ENCODE measurements at places on chromosomes 16 and 17.

DNA sequence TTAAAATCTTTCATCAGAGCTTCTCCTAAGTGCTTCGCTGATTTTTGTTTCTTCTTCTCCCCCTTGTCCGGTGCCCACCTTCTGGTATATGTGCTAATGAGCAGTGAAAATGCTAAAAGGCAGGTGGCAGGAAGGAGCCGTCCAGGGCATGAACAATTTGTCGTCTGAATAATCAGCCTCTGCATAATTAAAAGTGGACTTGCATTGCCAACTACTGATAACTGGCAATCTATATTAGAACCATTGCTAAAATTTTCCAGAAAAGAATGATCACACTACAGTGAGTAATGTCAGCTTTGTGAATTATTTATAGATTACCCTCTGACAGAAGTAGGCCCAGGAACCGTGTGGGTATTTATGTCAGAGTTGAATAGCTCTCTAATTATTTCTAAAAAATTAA, 28.1 kb downstream of the SERPINF1 start:
- DNase-seq: no peak

- DNase-seq: peak; percentile 73
Observed at GRCh38 chr17:45277216-45277849, 15.4 kb upstream of the SPATA32 start.

DNA sequence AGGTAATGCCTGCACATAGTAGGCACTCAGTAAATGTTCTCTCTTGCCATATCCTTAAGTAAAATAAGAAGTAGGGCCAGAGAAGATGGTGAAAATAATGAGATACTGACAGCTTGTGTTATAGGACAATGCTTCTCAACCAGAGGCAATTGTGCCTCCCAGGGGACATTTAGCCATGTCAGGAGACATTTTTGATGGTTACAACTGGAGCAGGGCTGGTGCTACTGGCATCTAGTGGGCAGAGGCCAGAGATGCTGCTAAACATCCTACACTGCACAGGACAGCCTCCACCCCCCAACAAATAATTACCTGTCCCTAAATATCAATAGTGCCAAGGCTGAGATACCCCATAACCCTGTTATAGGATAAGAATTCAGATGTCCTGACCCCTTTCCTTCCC, 1.7 kb downstream of the RAD51D start:
- DNase-seq: no peak

GRCh38 chr17:15926039-15926740, 18.7 kb upstream of the ADORA2B start:
- no peak for DNase-seq

DNA sequence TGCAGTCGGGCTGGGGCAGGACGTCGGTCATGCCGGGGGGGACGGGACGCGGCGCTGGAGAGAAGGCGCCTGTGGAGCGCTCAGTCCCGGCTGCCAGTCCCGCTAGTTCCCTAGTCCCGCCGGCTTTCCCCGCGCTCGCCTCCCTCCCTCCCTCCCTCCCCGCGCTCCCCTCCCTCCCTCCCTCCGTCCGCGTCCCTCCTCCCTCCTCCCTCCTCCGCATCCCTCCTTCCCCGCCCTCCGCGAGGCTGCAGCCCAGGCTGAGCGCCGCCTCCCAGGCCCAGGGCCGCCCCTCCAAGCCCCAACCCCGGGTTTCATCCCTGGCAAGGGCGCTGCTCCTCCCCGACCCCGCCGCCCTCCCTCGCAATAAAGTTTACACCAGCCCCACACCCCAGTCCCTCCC, 34.8 kb downstream of the TIMM22 start:
- DNase-seq: no peak

GRCh38 chr17:39775031-39775430, 37.3 kb downstream of the GRB7 start:
- no peak for DNase-seq

GRCh38 chr17:30433514-30433913, 43.7 kb upstream of the GOSR1 start:
- no peak for DNase-seq

DNA sequence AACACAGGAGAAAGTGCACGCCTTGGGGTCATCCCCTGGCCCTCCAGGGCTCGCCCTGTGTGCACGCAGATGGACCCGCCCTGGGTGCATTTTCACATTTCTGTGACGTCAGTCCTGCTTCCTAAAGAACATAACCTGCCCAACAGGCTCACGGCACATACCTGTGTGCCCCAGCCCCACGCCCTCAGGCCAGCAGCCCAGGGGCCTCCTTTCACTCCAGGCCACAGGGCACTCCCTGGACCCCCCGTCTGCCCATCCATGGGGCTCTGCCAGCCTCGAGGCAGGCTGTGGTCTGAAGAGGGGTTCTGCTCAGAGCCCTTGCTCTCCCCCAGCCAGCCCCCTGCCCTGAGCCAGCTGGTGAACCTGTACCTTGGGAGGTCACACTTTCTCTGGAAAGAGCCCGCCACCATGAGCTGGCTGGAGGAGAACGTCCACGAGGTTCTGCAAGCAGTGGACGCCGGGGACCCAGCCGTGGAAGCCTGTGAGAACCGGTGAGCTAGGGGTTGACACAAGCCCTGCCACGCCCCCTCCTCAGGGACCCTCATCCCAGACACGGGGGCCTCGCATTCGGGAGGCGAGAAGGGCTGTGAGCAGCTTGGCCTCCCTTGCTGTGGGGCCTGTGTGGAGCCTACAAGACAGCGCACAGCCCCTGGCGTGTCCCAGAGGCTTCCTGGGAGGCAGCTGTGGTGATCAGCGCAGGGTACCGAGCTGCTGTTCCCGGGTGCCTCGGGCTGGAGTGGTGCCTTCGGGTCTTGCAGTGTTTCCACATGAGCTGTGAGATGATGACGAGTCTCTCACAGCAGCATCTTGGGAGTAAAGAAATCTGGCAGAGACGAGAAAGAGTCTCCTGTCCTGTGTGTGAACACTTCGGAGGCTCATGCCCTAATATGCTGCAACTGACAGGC, 13.8 kb upstream of the MC1R start:
- DNase-seq: no peak

- no peak for DNase-seq
Observed at GRCh38 chr16:1199347-1200013, 25.6 kb downstream of the TPSG1 start.

DNA sequence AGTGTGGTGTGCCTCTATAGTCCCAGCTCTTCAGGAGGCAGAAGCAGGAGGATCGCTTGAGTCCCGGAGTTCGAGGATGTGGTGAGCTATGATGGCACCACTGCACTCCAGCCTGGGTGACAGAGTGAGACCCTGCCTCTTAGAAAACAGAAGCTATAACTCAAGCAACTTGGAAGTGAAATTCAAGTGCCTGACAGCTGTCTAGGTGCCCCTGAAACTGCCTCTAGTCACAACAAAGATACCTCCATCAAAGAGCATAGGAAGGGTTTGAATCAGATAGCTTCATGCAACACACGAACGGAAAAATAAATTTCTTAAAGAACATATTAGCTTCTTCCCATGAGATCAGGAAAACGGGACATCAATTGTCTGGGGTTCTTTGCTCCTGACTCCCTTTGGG, 860 bp upstream of the PLCG2 start:
- no peak for DNase-seq

DNA sequence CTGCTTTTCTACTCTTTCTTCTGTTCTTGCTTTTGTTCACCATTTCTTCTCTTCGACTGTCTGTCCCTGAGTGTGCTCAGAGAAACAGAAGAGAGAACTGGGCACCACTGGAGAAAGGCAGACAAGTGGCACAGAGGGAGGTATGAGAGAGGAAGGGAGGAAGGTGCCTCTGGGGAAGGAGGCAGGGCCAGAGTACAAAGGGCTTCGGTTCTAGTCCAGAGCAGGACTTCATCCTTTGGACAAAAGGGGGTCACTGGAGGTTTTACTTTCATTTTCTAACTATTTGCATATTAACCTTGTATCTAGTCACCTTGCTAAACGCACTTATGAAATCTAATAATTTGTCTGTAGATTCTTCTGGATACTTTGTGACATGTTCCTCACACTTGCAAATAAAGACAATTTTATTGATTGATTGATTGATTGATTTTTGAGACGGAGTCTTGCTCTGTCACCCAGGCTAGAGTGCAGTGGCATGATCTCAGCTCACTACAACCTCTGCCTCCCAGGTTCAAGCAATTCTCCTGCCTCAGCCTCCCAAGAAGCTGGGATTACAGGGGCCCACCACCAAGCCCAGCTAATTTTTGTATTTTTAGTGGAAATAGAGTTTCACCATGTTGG, 13.5 kb downstream of the ITGB4 start:
- no peak for DNase-seq

DNA sequence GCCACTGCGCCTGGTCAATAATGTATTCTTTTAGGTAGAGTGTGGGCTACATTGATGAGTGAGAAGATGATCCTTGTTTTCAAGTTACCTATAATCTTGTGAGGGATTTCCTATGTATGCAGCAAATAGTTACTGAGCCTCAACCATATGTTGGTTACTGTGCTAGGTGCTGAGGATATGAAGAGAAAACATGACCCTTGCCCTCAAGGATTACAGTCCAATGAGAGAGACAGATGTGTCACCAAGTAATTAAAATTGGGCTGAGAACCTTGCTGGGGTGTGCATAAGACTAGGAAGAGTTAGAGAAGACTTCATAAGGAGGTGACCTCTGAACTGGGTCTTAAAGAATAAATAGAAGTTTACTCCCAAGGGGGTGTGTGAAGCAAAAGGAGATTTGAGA, 7.4 kb downstream of the POLR2A start:
- DNase-seq: no peak

- no peak for DNase-seq
Observed at GRCh38 chr16:54080524-54081008, 206.0 kb downstream of the IRX3 start.

- no peak for DNase-seq
Observed at GRCh38 chr16:47069841-47070584, 73.7 kb downstream of the NETO2 start.

DNA sequence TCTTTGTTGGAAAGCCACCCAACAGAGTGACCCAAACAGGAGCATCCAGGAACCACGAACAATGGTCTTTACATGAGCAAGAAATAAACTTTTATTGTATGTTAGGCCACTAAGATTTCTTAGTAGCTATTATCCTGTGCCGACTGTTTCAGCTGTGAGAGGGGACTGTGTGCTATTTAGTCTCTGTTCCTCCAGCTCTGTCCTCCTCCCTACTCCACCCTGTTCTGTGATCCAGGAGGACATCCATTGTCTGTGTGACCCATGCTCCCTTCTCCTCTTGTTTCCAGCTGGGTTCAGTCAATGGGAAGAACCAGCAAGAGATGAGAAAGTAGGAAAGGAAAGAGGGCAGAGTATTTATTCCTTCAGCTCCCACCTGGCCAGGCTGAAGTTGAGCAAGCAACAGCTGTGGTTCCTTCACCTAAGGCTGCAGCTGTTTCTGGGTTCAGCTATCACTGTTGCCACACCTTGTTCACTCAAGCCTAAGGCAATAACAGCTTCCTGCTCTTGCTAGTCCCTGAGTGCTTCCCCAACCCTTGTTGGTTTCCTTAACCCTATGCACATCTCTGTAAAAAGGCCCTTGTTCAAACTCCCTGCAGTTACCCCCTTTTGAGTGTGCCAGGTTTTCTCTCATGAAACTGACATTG, 14.9 kb upstream of the B4GALNT2 start:
- DNase-seq: no peak

DNA sequence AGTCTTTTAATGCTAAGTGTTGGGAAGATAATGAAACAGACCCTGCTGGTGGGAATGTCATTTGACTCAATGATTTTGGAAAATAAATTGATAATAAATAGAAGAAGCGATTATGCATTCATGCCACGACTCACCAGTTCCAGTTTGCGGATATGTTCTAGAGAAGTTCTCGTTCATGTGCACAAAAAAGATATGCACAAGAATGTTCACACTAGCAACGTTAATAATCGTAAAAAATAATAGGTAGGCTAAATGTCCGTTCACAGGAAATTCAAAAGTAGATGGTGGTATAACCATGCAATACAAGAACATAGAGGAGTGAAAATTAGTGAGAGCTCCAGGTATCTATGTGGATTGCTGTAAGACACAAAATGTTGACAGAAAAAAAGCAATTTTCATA, 59.8 kb downstream of the NACA2 start:
- DNase-seq: no peak

DNA sequence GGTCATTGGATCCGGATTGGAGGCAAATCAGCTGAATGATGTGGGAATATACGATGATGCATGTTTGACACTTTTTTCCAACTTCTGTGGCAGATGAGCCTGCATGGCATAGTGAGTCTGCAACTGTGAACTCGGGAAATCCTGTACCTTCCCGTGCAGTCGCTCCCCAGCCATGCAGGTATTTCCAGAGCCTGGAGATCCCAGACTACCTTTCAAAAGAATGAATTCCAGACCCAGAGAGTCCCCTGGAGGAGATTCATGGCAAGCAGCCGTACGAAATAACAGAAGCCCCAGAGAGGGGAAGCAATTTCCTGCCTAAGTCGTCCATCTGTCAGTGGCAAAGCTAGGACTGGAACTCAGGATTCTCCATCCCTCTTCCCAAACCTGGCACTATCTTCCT, 75.7 kb upstream of the FAM20A start:
- DNase-seq: no peak

DNA sequence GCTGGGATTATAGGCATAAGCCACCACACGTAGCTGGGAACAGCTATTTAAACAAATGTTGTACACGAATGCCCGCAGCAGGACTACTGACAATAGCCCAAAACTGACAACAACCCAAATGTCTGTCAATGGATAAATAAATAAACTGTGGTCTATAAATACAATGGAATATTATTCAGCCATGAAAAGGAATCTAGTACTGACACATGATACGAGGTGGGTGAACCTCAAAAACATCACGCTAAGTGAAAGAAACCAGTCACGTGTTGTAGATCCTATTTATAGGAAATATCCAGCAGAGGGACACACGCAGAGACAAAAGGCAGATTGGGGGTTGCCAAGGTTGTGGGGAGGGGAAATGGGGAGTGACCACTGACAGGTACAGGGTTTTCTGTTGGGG, 390.0 kb upstream of the TNRC6C start:
- DNase-seq: no peak

DNA sequence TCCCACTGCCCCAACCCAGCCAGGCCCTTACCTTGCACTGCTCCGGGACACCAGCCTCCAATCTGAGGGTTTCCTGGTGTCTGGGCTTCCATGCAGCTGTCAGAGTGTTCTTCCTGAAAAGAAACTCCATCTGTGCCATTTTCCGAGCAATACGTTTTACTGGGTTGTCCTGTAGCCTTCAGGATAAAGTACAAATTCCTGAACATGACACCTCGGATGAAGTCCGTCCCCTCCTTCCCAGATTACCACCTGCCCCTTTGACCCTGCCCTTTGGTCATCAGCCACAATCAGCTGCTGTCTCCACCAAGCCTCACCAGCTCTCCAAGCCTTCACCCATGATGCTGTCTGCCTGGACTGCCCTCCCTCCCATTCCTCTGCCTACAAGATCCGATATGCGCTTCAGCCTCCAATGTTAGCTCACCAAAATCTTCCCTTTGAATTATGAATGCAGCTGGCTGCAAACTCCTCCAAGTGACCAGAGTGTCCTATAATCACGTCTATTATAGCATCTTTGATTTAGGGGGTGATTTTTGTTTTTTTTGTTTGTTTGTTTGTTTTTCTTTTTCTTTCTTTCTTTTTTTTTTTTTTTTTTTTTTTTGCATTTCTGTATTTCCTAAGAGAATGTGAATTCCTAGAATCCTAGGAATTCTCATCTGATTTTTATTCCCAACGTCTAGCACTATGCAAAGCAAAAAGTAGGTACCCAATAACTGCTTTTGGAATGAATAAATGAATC, 60.6 kb upstream of the KIFC3 start:
- no peak for DNase-seq

Measured in activated naive CD8-positive, alpha-beta T cell treated with anti-CD3 and anti-CD28 coated beads, Interleukin-2, amount 50 U/mL, for 16 hours (primary cell).